ENCODE measurements at places on chromosomes 11 and 22.

GRCh38 chr11:113684496-113684895 is 21.6 kb downstream of the TMPRSS5 start:
- no peak for DNase-seq

DNA sequence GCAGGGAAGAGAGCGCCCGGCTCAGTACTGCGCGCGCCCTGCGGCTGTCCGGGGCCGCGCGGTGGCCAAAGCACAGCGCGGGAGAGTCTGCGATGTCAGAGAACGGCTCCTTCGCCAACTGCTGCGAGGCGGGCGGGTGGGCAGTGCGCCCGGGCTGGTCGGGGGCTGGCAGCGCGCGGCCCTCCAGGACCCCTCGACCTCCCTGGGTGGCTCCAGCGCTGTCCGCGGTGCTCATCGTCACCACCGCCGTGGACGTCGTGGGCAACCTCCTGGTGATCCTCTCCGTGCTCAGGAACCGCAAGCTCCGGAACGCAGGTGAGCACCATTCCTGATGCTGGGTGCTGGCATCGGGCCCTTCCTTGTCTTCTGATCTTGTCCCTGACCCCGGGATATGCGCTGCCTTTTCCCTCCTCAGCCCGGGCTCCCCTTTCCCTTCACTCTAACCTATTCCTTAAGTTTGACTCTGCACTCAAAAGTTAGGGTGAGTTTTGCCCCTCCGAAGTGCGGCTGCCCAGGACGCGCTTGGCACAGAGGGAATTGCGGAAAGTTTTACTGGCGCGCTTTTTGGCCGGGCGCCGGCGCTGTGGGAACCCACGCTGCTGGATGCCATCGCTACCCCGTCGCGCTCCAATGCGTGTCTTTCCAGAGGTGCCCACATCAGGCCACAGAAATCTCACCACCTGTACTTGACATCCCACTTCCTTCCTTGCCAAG is at the start of gene MTNR1B:
TSS of gene MTNR1B (plus strand) at position 18 of the 714 bp plus-strand sequence. CDS start at position 93, 75 bp downstream.
- DNase-seq: no peak

DNA sequence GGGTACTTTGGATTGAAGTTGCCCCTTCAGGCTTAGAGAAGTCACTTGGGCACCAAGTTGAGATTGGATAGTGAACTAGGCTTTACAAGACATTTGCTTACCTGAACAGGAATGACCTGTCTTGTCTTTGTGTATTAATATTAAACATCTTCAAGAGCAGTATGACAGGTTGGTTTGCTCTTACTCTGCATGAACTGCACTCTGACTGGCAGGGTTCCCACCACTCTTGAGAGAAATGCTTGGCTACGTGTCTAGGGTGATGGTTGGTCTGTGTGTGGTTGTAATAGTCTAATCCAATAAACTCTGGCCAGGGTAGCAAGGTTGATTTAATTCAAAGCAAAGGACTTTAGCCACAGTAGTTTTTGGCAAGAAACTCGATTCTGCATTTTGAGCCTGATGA is 20.1 kb upstream of the SPTBN2 start:
- DNase-seq: no peak

- DNase-seq: no peak
Observed at GRCh38 chr11:11717064-11717725, 95.4 kb upstream of the GALNT18 start.

DNA sequence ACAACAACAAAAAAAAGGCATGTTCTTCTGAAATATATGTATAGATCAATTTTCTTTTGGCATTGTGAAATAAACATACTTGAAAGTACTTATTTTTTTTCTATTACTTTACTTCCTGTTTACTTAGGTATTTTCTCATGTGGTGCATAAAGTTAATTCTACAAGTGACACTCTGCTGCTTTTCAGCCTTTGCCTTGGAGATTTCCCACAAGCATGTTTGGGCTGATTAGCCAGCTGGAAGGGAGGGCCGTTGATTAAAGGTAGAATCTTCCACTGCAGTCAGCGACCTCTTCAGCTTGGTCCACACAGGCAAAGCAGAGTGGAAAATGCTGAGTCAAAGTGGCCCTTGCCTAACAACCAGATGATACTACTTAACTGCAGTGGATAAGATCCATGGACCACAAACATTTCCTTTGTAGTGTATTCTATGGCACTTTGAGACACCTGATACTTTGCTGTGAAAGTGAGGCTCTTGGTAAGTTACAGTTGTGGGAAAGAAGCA is 176.0 kb downstream of the ARHGAP42 start:
- DNase-seq: no peak
